Iris pigment epithelial cell (primary cell): ENCODE measurements at places on chromosomes 13 and 19.
A peak's percentile ranks its signal among the peaks of the same experiment; 100 is the strongest.

DNA sequence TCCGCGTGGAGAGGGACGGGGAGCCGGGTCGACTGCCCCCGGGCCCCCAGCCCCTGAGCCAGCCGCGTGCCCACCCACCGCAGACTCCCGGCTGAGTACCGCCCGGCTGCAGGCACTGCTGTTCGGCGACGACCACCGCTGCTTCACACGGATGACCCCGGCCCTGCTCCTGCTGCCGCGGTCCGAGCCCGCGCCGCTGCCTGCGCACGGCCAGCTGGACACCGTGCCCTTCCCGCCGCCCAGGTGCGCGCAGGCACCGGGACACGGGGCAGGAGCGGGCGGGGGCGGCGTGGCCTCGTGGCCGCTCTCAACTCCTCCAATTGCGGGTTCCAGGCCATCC is 1.6 kb downstream of the AMH start:
- DNase-seq: no peak

GRCh38 chr19:36460046-36460445 is 29.3 kb downstream of the ZNF566 start:
- peak; percentile 28 for DNase-seq

DNA sequence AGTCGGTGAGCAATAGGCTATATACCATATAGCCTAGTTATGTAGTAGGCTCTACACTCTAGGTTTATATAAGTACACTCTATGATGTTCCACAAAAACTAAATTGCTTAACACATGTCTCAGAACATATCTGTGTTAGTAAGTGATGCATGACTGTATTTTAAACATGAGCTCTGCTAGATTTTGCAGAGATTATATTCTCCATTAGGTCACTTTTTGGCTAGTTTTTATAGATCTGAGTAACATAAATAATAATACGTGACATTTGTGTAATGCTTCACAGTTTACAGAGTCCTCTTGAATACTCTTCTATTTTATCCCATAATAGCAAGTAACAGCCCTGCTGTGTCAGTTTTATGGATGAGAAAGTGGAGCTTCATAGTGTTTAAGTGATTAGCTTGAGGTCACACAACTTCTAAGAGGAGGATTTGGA is 47.8 kb downstream of the NDFIP2 start:
- DNase-seq: peak; percentile 23

DNA sequence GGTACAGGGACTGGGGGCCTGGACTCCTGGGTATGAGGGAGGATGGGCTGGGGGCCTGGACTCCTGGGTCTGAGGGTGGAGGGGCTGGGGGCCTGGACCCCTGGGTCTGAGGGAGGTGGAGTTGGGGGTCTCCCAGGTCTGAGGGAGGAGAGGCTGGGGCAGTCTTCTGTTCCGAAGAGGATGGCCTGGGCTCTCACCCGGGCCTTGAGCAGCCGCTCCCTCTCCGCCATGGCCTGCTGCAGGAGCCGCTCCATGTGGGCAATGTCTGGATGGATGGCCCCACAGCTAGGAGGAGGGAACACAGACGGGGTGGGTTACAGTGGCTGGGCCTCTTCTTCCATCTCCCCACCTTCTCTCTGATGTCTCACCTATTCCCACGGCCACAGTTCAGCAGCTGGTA is 18.1 kb downstream of the PHLDB3 start:
- no peak for DNase-seq

GRCh38 chr19:55352040-55352439 is 2.5 kb downstream of the COX6B2 start:
- no peak for DNase-seq

DNA sequence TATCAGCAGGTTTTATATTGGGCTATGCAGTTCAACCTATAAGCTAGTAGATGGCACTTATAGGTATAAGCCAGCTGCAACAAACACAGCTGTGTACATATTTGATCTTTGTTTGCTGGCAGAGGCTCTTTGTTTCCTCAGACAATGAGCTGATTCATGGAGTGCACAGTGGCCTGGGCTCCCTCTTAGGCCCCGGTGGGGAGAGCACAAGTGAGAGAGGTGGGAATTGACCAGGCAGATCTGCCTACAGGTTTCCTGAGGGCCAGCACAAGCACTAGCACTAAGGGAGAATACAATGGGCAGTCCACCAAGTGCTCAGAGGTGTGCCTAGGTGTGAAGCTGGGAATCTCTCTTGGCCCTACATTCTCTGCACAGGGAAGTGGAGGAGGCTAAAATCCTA is 1390.7 kb downstream of the SLITRK5 start:
- DNase-seq: no peak

DNA sequence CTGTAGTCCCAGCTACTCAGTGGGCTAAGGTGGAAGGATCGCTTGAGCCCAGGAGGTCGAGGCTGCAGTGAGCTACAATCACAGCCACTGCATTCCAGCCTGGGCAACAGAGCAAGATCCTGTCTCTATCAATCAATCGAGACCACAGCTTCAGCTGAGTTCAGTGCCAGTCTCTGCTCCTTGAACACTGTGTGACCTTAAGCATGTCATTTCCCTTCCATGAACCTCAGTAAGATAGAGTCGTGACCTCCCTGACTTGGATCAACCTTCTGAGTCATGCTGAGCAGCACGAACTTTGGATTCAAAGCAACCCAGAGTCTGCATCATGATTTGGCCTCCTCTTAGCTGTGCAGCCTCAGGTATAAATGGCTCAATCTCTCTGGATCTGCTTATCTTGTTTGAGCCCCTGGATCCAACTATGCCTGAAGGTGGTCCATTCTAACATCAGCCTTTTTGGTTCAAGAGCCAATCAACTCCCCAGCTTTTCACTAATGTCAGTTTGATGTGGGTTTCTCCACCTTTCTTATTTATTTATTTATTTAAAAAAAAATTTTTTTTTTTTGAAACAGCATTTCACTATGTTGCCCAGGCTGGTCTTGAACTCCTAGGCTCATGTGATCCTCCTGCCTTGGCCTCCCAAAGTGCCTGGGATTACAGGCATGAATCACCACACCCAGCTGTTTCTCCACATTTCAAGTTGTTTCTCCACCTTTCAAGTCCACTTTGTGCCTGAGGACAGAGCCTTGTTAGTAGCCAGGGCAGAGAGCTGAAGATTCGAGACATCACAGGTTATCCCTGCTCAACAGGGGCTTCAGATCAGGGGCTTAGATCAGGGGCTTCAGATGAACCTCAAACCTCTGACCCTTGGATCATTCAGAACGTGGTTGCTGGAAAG is 26.4 kb downstream of the PTPRS start:
- DNase-seq: peak; percentile 23

DNA sequence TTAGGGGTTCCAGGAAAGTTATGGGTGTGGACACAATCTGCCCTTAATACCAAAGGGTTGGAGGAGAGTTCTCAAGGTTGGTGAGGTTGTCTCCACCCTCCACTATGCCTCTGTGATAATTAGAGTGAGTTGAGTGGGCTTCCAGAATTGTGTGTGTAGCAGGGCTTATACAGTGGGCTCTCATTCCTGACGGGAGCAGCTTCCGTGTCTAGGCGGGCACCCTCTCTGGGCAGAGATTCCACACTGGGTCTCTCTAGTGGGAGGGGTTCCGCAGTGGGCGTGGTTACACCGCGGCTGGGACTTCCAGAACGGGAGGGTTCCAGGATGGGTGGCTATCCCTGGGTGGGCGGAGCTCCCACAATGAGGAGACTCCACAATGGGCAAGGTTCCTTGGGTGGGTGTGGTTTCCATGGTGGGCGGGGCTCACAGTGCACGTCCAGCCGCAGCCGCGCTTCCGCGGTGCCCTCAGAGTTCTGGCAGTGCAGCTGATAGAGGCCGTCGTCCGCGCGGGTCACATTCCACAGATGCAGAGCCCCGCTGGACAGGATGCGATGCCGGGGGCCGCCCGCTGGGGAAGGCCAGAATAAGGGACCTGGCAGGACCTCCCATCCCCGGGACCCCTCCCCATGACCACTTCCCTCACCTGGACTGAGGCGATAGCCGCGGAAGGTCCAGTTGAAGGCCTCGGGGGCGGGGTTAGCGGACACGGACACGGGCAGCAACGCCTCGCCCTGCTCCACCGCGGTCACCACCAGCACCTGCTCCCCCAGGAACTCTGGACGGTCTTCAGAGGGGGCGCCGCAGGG is 8.4 kb downstream of the NPHS1 start:
- DNase-seq: no peak

- DNase-seq: peak; percentile 59
Observed at GRCh38 chr13:24081387-24081786, 79.1 kb upstream of the SPATA13 start.

DNA sequence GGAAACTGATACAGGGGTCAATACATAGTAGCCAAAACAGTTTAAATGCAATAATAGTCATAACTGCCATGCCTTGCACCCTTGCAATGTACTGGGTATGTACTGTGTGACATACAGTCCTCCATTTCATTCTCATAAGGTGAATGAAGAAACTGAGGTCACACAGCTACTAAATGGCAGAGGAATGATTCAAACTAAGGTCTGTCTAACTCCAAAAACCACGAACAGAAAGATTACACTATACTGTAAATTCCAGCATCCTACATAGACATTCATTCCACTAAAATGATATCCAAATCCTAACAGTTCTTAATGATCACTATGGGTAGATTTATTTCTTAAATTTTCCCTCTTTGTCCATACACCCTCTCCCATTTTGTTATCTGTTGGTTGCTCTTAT is 238.1 kb upstream of the SERP2 start:
- DNase-seq: no peak

DNA sequence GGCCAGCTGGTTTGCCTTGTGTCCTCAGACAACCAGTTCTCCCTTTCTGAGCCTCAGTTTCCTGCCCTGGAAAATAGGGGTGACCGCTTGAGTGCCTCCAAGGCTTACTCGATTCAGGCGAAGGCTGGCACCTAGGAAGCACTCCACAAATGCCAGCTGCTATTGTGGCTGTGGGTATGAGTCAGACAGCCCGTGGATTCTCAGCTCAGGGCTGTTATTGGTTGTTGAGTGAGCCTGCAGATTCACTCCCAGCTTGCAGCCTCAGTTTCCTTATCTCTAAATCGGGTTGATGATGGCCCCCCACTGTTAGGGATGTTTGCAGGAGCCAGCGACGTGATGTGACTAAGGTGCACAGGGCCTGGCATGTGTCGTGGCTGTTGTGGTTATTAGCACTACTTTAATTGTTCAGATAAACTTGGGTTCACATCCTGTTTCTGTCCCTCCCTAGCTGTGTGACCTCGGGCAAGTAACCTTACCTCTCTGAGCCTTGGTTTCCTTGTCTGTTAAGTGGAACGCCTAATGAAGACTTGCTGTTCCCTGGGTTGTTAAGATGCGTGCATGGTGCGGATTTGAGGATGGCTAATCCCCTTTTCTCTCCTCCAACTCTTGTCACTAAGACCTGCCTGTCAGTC is 2.4 kb downstream of the MARK4 start:
- DNase-seq: peak; percentile 35

GRCh38 chr19:38706792-38707511 is 37.3 kb downstream of the CAPN12 start:
- no peak for DNase-seq

DNA sequence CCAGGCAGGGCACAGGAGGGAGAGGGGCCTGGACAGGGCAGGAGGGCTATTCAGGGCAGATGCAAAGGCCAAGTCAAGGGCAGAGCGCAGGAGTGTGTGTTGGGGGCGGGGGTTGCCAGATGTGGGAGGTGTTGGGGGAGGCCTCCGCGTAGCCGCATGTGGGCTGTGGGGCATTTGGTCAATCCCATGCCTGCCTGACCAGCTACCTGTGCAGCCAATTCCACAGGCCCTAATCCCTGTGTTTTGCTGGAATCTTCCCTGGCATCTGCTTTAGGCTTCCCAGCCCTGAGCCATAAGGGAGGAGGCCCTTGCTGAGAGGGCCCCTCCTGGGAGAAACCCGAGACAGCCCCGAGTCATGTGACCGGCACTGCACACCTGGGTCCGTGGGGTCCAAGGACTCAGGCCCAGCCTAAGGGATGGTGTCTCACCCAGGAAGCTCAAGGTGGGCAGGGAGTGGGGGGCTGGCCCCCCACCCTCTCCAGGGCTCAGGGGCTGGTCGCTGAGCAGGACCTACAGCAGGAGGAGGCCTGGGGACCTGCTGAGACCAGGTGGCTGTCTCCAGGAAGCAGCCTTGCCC is 20.3 kb downstream of the RFX1 start:
- DNase-seq: no peak

- no peak for DNase-seq
Observed at GRCh38 chr19:30908262-30908771, 440.9 kb downstream of the TSHZ3 start.

DNA sequence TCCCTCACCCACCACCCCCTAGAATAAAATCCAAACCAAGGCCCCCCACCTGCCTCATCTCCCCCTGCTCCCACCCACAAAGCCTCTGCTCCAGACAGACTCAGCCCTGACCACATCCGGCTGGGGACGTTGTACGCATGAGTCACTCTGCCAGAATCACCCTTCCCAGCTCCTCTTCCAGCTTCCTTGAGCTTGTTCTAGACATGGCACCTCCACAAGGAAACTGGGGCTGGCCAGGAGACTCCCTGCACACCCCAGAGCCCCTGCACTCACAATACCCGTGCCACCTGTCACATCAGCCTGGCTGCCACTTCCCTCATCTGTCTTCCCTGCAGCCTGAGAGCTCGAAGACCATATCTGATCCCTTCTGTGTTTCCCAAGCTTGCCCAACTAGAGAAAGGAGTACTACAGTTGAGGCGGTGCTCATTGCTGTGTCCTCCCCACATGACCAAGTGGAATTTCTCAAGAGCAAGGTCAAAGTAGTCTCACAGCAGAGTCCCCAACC is 9.7 kb downstream of the DEDD2 start:
- DNase-seq: peak; percentile 90

DNA sequence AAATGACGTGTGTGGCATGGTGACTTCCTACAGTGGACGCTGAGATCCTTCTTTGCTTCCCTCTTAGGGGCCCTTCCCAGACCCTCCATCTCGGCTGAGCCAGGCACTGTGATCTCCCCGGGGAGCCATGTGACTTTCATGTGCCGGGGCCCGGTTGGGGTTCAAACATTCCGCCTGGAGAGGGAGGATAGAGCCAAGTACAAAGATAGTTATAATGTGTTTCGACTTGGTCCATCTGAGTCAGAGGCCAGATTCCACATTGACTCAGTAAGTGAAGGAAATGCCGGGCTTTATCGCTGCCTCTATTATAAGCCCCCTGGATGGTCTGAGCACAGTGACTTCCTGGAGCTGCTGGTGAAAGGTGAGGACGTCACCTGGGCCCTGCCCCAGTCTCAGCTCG is 5.2 kb downstream of the LAIR2 start:
- DNase-seq: no peak

GRCh38 chr19:15418231-15418578 is 583 bp downstream of the AKAP8L start:
- peak; percentile 34 for DNase-seq

GRCh38 chr19:18020212-18021085 is 12.5 kb downstream of the ARRDC2 start:
- DNase-seq: peak; percentile 60

GRCh38 chr19:29365836-29366417 is 153.0 kb upstream of the UQCRFS1 start:
- no peak for DNase-seq

GRCh38 chr19:16946951-16947940 is 58.4 kb downstream of the F2RL3 start:
- DNase-seq: no peak
